H7 (cell line): ENCODE measurements at places on chromosomes 7 and 10.

DNA sequence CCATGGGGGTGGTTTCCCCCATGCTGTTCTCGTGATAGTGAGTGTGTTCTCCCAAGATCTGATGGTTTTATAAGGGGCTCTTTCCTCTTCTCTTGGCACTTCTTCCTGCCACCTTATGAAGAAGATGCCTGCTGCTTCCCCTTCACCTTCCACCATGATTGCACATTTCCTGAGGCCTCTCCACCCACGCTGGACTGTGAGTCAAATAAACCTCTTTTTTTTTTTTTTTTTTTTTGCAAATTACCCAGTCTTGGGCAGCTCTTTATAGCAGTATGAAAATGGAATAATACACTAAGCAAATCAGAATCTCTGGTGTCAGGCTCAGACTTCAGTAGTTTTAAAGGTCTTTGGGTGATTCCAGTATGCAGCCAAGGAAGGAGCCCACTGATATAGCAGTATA, 28.2 kb downstream of the TAS2R41 start:
- DNase-seq, result no peak

DNA sequence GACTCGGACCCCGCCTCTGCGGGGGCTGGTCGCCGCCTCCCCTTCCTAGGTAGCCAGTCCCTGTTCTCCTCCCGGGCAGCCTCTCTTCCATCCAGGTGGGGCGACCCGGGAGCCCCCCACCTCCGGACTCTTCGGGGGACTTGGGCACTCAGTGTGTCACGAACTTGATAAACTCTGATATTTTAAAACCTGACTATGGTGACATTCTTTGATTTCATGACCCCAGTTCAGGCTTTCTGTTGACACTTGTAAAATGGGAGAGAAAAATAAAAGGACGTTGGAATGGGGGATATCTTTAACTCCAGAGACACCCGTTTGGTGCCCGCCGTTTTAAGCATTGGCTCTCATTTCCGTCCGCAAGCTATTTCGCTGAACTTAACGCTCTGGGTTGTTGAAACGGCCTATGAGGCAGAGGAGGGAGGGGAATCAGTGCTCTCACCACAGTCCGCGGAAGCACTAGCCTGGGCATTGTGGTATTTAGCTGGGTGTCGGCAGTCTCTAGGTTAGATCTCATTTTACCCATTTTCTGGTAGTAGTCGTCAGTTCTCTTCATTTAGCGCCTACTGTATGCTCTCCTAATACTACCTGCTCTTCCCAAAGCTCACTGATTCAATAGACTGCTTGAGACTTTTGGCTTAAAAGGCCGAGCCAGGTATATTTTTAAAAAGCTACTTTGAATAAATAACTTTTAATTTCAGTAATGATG, 738 bp downstream of the VPS26A start:
- DNase-seq, result peak; percentile 64

- peak; percentile 80 for DNase-seq
These were observed 198.2 kb downstream of the MLLT10 start for GRCh38 chr10:21732067-21732772.

DNA sequence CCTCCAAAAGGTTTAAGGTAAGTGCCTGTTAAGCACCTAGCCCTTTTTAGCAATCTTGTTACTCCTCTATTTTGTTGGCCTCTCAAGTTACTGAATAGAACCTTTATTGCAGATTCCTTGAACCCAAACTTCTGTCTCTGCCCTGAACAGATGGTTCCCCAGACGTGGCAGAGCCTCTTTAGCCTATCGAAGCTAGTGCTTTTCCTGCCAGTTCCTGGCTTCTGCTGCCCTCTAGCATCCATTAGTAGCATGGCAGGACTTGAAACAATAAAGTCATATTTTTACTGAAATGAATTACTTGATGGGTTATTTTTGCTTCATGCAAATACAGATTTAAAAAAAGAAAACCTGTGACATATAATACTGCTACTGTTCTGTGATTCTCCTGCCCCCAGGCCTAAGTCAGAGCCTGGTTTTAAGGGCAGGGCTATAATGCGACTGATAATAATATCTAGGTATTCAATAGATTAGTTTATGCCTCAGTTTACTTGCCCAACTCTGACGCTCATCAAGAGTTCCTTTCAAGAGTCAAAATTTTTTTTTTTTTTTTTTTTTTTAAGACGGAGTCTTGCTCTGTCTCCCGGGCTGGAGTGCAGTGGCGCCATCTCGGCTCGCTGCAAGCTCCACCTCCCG, 84.3 kb upstream of the PHF14 start:
- DNase-seq, result peak; percentile 70

- DNase-seq, result no peak
These were observed 81.9 kb upstream of the PDCD4 start for GRCh38 chr10:110789604-110790433.

DNA sequence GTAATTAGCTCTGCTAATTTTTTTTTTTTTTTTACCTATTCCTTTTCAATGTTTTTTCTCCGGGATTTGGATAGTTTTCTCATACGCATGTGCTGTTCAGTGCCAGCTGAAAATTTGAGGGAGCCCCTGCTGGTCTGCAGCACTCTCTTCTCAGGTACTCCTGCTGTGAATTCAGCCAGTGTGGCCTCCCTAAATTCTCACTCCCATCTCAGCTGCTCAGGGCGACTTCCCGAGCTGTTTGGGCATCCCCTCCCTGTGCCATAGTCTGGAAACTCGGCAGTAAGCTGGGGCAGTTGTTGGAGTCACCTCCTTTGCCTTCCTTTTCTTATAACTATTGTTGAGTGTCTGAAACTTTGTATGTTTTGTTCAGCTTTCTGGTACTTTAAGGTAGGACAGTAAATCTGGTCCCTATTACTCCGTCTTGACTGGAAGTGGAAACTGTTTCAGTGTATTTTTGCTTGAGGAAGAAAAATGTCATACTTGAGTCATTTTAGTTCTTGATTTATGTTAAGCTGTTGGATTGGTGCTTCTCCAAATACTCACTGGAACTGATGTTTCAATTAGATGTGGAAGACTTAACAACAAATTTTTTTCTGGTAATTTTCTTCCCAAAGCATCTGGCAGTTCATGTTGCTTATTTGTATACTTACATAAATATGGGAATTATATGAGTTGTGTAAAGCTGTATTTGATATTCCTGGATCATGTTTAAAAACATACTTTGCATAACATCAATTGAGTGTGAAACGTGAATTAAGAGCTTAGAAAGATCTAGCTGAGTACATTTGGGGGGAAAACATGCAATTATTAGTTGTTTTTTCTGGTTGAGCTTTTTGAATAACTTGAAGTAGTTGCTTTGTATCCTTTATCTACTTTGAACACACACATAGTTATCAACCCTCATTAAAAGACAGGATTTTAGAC, 33.7 kb downstream of the MINPP1 start:
- peak; percentile 16 for DNase-seq

DNA sequence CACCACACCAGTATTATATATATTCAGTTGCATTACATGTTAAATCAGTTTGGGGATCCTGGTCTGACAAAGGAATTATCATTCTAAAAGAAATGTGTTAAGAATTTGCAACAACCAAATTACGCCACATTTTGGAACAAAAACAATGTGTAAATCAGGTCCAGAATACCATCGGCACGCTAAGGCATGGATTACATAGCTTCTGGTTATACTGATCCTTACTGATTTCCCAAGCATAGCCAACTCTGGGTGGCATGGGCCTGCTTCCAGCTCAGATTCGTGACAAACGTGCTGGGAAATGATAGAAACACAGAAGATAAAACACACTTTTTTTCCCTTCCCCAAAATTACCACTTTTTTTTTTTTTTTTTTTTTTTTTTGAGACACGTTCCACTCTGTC, 660.0 kb downstream of the SORCS1 start:
- DNase-seq, result no peak

GRCh38 chr10:119252051-119252465, 44.7 kb downstream of the GRK5 start:
- peak; percentile 33 for DNase-seq

DNA sequence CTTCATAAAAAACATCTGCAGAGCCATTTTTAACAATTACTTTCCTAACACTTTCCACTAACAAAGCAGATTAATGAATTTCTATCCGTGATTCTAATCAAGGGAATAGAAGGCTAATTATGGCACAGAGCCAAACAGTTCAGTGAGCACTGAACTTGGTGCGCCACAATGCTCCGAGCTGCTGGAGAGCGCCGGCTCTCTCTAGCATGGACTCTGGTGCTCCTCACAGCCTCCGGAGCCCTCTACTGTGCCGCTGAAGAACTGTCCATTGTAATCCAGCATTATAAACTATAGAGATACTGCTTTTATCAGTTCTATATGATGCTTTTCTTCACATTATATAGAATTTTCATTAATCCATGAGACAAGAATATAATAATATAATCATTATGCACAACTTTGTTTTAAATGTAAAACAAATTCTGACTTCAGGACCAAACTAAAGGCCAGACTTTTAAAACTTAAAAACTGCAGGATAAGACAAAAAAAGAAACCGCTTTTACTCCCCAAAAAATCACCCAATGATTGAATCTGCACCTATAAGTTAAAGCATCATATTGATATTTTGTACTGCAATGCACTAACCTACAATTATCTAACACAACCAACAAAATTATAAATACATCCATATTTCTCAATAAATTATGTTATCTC, 123.6 kb downstream of the RNF32 start:
- peak; percentile 59 for DNase-seq

DNA sequence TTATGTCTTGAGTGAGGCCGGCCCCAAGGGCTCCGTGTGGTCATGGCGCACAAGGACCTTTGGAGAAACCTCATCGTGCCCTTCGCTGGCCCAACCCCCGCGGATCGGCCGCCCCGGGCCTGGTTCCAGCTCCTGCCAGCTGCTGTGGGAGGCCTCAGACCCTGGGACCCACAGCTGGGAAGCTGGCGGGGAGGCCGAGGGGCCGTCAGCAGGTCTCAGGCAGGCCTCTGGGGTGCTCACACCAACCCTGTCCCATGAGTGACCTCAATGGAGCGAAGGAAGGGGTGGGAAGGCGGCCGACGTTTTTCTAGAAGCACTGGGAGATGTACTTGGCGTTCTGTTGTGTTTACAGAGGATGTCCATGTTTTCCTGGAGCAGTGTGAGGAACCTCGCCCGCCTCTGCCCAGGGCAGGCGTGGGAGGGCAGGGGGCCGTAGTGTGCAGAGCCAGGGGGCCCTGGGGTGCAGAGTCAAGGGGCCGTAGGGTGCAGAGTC, 18.6 kb upstream of the ADGRA1 start:
- no peak for DNase-seq

- no peak for DNase-seq
These were observed 24.9 kb downstream of the MTURN start for GRCh38 chr7:30159698-30160143.

- no peak for DNase-seq
These were observed 273.2 kb upstream of the ZNF32 start for GRCh38 chr10:43921881-43922280.

- DNase-seq, result no peak
These were observed 29.4 kb downstream of the PRKG1 start for GRCh38 chr10:51103554-51104217.

DNA sequence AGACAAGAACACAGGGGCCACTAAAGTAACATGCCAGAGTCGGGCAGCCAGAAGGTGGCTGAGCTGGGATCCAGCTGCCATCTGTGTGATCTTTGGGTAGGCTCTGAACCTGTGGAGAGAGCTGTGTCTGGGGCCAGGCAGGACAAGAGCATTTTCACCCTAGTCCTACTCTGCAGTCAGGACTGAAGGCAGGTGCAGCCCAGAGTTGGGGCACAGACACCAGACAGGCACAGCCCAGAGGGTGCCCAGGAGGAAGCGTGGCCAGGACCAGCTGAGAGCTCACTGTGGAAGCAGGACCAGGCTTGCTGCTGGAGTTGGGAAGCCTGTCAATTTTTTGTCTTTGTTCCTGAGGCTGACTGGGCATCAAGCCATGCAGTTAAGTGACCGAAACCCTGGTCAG, 113.6 kb downstream of the ADCY1 start:
- DNase-seq, result no peak

GRCh38 chr7:50312250-50313162, 8.0 kb downstream of the IKZF1 start:
- no peak for DNase-seq

DNA sequence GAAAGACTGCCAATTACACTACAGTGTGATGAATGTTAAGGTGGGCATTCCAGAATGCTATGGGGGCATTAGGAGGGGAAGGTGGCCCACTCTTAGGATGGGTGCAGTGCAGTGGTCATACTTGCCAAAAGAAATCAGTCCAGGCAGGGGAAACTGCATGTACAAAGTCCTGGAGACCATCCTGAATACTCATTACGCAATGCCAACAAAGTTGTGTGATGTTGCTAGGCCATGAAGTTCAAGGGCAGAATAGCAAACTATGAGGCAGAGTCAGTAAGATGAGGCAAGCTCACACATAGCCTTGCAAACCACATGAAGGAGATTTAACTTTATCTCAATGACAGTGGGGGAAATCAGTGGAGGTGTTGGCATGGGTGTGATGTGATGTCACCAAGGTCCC, 49.8 kb upstream of the SLC35B4 start:
- no peak for DNase-seq

- DNase-seq, result peak; percentile 85
These were observed at the start of gene SEC31B for GRCh38 chr10:100519311-100520051. SEC31B (minus strand) TSS chr10:100519861; CDS start chr10:100516952, 2,909 bp downstream.
